Right ventricle myocardium superior (tissue), 1 donor: ENCODE measurements at places on chromosomes 1 and 21.

- DNase-seq, result peak; percentile 46
Measured at GRCh38 chr1:207752456-207752998, 673 bp downstream of the CD46 start.

GRCh38 chr1:159092036-159092760 is 15.6 kb upstream of the AIM2 start:
- DNase-seq, result no peak

- no peak for DNase-seq
Measured at GRCh38 chr1:147756341-147756740, 4.1 kb downstream of the GJA5 start.

DNA sequence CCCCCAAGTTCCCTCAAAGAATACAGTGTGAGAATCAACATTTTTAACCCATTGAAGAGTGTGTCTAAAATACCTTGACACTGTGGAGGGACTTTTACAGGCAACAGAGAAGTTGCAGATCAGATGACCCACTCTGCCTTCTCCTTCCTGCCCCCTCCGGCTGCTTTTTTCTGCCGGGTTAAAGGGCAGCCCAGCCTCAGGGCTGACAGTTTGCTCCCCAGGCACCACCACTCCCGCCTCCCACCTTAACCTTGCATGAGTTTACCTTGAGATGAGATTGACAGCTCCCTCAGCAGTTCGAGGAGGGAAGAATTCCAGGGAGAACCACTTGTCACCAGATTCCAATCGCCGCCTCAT is 3.2 kb downstream of the MTHFR start:
- DNase-seq, result peak; percentile 63

GRCh38 chr1:40622936-40623629 is 42.4 kb downstream of the RIMS3 start:
- DNase-seq, result no peak

- DNase-seq, result no peak
Measured at GRCh38 chr1:50060279-50060678, 36.5 kb upstream of the AGBL4 start.

DNA sequence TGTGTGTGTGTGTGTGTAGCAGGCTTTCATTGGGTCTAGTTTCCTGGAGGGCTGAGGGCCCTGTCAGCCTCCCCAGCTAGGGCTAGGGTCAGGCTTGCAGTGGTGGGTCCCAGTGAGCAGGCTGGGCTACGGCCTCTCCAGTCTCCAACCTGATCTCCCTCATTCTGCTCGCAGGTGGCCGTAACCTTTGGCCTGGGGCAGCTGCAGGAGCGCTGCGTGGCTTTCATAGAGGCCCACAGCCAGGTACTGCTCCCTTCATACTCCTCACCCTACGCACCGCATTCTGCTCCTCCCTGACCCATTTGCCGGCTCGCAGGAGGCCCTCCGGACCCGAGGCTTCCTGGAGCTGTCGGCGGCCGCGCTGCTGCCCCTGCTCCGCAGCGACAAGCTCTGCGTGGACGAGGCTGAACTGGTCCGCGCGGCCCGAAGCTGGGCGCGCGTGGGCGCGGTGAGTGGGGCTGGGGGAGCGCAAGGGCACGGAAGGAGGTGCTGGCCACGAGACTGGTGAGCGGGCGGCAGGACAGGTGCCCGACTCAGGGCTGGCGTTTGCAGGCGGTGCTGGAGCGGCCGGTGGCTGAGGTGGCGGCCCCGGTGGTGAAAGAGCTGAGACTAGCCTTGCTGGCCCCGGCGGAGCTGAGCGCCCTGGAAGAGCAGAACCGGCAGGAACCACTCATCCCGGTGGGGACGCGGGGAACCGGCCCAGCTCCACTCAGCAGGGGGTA is 4.7 kb downstream of the BTBD19 start:
- no peak for DNase-seq

DNA sequence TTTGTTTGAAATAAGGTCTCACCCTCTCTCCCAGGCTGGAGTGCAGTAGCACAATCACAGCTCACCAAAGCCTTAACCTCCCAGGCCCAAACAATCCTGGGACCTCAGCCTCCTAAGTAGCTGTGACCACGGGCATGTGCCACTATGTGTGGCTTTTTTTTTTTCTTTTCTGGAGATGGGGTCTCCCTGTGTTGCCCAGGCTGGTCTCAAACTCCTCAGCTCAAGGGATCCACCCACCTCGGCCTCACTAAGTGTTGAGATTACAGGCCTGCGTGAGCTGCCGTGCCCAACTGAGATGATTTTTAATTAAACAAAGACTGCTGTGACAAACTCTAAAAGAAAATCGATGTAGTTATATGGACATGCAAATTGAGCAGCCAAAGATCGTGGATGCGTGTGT is 768.4 kb upstream of the ADGRL2 start:
- no peak for DNase-seq

DNA sequence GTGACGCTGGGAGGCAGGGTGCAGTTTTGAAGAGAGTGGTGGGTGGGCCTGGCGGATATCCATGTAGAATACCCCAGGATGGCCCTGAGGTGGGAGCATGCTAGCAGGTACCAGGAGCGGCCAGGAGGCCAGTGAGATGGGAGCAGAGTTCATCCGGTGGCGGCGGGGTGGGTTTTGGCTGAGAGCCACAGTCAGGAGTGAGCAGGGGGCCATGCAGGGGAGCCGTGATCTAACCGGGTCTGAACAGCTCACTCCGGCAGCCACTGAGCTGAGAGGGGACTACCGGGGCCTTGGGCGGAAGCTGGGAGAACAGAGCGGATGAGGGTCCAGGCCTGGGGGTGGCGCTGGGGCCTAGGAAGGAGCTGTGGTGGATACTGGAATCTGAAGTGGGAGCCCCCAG is 47.6 kb upstream of the LRP8 start:
- DNase-seq, result no peak

DNA sequence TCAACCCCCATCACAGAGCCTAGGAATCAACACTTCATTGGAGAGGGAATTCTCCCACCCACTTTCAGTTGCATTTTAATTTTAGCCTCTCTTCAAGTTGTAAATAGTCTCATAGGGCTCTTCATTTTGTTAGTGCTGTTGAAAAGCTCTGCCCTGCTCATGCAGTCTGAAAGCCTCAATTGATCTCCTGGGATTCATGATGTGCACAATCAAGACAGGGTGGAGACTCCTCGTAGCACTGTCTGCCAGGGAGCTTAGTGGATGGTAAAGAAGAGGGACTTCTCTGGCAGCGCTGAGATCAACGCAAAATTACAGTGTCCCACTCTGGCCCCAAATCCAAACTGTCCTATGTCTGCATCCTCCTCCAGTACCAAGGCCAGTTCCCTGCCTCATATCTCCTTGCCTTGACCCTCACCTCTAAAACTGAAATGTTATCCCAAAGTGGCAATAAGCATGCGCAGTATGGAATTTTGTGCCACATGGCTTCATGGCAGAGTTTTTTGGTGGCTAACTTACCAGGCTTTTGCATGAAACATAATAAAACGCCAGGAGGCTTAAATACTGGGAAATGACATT is 282.2 kb downstream of the CACNA1E start:
- no peak for DNase-seq

DNA sequence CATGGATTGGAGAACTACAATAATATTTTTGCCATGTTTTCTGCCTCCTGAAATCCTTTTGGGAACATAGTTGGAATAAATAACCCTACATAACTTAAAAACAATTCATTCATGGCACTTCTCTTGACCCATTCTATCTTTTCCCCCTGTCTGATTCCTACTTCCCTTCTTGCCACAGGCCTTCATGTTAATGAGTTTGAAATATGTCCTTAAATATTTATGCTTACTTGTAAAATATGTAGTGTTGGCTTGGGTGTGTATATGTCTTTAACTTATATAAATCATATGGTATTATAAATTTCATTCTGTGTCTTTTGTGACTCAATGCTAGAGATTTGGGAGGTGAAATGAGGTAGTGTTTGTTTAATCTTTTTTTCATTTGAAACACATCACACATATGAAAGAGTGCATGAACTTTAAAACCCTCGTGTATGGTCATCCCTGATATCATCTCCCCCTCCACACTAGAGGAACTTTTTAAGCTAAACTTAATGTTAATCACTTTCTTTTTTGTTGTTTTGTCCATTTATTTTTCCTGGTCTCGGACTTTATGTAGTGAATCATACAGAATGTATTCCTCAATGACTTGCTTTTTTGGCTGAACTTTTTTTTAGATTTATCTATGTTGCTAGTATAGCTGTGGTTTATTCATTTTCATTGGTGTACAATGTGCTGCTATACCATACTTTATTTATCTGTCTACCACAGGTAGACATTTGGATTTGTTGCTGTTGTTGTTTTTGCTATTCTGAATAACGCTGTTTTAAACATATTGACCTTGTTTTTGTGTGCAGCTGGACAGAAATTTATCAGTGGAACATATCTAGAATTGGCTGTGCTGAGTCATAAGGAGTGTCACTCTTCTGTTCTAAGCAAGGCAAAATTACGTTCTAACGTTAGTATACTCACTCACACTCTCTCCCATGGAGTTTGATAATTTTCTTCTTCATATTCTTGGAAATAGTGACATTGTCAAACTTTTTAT is 441.6 kb downstream of the PLPP3 start:
- DNase-seq, result no peak

DNA sequence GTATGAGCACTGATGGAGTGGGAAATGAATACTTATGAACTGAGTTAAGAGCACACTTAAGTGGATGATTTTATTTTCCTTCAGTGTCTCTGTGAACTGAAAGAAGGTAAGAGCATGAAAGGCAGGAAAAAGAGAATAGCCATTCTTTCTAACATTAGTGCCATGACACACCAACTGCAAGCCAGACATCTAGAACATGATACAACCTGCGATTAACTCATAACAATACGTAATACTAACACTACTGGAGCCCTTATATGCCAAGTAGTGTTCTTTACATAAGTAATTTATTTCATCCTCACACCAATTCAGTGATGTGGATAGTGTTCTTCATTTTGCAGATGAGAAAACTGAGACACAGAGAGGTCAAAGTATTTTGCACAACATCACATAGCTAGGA is 56.7 kb downstream of the PRRX1 start:
- no peak for DNase-seq

- DNase-seq, result peak; percentile 88
Measured at GRCh38 chr1:6127587-6128163, 52.4 kb downstream of the CHD5 start.

GRCh38 chr21:33820230-33820770 is 95.3 kb downstream of the ATP5PO start:
- DNase-seq, result no peak
